Cardiac fibroblast (primary cell): ENCODE measurements at places on chromosomes 11 and 22.

DNA sequence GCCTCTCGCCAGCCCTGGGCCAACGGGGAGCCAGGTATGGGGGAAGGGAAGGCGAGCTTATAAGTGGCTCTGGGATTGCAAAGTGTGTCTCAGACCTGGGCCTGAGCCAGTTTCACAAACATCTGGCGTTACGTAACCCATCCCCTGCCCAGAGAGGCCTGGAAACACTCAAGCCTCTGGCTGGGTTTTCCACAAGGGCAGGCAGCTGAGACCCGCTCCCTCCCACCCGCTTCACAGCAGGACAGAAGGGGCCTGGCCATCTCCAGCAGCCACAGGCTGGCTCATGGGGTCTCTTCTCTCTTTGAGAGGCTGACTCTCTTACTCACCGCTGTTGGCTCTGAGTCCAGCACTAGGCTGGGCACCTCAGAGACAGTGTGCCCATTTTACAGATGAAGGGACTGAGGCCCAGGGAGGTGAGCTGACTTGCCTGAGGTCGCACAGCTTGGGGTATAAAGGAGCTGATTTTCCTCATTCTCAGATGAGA lies 44.5 kb downstream of the TRIOBP start:
- peak; percentile 99 for DNase-seq

DNA sequence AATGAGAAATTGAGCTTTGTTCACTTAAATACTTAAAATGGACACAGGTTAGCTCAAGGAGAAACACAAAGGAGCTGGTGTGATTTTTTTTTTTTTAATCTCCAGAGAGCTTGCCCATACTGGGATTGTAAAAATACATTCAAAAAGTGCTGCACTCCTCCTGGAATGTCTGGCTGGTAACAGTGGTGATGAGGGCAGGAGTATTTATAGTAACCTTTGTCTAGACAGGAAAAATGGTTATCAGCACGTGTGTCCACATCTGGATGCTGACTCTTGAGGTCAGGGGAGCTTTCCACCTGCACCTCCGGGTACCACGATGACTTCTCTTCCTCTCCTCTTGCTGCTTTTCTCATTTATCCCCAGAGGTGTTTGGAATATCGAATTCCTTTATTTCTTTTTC lies 30.1 kb downstream of the EXT2 start:
- DNase-seq = no peak

DNA sequence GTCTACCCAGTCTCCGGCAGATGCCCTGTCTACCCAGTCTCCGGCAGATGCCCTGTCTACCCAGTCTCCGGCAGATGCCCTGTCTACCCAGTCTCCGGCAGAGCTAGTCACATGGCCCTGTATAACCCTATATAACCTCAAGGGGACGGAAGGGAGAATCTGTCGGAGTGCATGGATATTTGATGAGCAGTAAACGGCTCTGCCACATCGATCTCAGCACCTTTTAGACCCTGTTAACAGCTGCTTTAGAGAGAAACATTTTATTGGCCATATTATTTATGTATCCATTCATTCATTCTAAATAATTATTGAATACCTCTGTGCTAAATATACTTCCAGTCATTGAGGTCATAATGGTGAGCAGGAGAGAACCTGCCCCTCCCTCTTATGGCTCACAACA lies 228.9 kb downstream of the NTM start:
- DNase-seq = no peak

- DNase-seq = no peak
These were observed 318.7 kb downstream of the BRD1 start for GRCh38 chr22:49509016-49509415.

DNA sequence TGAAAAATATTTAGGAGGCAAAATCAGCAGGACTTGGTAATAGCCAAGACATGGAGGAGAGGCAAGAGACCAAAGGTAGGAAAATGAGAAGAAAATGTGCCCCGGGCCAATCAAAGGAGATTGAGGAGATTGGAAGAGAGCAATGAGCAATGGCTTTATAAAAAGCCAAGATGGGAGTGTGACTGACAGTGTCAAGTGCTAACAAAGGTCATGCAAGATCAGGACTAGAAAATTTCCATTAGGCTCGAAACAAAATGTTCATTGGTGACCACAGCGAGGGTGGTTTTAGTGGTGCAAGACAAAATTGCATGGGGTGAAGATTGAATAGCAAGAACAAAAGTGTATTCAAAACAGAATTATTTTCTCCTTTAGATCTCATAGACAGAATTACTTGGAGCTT lies 45.2 kb upstream of the TBCEL start:
- no peak for DNase-seq

DNA sequence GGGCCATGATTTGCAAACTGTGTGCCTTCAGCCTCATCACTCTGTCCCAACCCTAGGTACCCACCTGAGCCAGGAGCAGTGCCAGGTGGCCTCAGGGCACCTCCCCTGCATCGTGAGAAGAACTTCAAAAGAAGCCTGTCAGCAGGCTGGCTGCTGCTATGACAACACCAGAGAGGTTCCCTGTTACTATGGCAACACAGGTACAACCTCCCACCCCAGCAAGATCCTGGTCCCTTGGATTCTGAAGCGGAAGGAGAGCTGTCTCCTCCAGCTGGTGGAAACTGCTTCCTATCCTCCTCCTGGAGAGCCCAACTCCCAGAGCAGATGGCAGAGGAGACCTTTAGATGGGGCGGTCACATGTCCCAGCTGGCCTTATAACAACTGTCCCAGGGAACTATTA lies 2.9 kb downstream of the ZP1 start:
- DNase-seq = no peak

GRCh38 chr22:36017651-36018091 lies 11.0 kb downstream of the RBFOX2 start:
- DNase-seq = no peak

DNA sequence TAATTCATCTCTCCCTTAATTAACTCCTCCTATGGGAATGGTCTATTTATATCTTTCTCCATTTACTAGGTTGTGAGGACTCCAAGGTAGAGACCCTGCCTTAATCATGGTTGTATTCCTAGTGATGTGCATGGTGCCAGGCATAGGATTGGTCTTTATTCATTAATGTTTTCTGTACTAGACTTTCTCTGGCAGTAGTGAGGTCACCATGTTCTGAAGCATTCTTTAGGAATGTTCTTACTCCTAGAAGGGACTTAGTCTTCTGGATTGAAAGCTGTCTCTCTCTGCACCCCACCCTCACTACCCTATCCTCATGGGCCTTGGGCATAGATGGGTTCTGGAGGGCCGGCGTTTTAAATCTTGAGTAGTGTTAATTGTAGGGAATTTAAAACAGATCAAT lies 10.6 kb upstream of the INSC start:
- peak; percentile 61 for DNase-seq

DNA sequence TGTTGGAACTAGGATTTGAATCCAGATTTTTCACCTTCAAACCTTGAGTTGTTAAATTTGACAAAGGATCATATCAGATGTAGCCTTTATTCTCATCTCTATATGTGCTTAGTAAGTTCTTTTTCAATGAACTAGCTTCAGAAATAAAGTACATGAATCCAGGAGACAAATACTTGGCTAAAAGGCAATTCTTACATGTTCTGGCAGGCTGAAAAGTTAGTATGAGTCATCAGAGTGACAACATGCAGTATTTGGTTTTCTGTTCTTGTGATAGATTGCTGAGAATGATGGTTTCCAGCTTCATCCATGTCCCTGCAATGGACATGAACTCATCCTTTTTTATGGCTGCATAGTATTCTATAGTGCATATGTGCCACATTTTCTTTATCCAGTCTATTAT lies 40.4 kb downstream of the BBOX1 start:
- peak; percentile 46 for DNase-seq

- peak; percentile 63 for DNase-seq
These were observed 679 bp downstream of the TUG1 start for GRCh38 chr22:30969532-30970355.

DNA sequence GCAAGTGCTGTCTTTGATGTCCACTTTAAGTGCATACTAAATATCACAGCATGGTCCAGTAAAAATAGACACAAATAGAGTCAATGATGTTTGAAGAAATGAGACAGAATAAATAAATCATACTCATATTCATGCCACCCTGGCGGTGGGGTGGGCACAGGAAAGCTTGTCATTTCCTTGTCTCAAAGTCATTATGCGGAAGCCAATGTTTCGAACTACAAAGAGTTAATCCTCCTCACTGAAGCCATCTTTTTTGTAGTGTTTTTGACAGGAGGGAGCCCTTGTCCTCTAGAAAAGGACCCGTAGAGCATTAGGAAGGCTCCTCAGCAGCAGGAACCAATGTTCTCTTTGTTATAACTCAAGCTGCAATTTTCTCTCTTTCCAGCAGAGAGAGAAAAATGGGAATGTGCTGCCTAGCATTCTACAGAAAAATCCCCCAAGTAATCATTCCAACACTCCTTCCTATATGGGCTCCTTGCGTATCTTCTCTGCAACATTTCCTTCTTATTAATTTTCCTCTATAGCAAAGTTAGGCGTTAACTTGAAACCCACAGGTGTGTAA lies 30.6 kb downstream of the SC5D start:
- no peak for DNase-seq

GRCh38 chr22:50544746-50545253 lies 899 bp upstream of the KLHDC7B start:
- no peak for DNase-seq

DNA sequence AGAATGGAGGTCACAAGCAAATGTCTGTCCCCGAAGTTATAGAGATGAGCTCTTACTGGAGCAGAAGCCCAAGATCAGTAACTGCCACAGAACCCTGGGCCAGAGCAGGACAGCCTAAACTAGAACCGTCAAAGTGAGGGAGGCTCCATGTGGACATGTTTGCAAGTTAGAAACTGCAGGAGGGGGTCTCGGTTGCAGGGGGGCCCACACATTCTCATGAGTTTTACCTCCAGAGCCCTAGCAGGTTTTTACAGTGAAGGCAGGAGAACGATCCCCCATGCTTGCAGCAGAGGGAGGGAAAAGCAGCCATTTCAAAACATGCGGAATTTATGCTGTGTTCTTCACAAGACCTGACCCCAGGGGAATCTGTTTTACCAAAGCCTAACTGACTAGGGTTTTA lies 133.5 kb upstream of the B3GAT1 start:
- no peak for DNase-seq

GRCh38 chr11:69986830-69987229 lies 91.3 kb upstream of the ANO1 start:
- no peak for DNase-seq

DNA sequence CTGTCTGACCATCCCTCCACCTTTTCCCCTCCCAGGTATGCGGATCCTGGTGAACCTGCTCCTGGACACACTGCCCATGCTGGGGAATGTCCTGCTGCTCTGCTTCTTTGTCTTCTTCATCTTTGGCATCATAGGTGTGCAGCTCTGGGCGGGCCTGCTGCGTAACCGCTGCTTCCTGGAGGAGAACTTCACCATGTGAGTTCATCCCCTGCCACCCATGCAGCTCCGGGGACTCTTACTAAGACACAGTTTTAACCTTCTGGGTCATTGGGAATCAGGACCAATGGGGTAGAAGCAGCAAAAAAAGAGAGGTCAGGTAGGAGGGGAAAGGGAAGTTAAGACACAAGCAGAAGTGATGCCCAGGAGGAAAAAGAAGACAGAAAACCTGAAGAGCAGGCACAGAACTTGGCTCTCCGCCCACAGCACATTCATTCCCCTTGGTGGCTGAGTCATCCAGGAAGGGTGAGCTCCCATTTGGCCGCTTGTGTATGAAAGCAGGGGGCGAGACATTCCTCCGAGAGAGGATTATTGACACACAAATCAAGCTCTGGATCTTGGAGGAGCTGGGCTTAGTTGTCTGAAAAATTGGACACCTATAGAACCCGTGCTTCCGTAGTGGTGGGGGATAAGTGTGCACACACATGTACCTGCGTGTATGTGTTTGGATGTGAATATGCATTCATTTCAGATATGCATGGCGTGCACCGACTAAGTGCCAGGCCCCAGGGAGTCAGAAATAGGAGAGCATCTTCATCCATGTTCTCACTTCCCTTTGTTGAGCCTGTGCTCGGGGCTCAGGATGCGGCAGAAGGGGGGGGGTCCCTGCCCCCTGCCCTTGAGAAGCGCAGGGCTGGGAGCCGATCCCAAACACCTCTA lies 64.2 kb downstream of the CACNA1I start:
- peak; percentile 83 for DNase-seq

- DNase-seq = no peak
These were observed 156.0 kb downstream of the PKNOX2 start for GRCh38 chr11:125320347-125321076.

DNA sequence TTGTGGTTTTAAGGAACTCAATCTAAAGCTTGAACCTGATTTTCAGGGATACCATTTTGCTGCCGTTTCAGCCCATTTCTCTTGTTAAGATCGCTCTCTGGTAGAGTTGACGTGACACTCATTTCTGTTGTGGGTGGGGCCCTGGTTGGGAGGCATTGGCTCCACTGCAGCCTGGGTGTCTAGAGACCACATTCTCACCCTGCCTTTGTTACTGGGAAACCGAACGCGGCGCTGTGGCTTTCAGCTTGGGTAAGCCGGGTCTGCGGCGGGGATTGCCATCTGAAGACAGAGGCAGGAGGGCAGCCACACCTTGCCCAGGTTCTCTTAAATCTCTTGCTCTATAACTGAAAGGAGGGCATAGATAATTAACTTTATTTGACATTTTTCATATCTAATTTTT lies 3.2 kb downstream of the EHF start:
- DNase-seq = no peak

DNA sequence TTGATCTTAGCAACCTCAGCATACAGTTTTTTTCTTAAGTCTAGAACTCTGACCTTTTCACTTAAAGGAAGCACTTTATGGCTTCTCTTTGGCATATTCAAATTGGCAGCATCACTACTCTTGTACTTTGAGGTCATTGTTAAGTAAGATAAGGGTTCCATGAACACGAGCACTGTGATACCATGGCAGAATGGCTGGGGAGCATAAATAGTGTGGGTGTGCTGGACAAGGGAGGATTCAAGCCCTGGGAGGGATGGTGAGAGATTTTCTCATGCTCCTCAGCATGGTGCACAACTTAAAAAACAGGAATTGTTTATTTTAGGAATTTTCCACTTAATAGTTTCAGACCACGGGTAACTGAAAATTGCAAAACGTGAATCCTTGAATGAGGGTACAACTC lies 111.4 kb downstream of the ATXN10 start:
- no peak for DNase-seq

- no peak for DNase-seq
These were observed 1.2 kb upstream of the ARRB1 start for GRCh38 chr11:75352588-75353206.

GRCh38 chr11:123718063-123718462 lies 23.4 kb downstream of the ZNF202 start:
- DNase-seq = peak; percentile 6

- DNase-seq = peak; percentile 51
These were observed 673 bp upstream of the MYO7A start for GRCh38 chr11:77127235-77127911.

DNA sequence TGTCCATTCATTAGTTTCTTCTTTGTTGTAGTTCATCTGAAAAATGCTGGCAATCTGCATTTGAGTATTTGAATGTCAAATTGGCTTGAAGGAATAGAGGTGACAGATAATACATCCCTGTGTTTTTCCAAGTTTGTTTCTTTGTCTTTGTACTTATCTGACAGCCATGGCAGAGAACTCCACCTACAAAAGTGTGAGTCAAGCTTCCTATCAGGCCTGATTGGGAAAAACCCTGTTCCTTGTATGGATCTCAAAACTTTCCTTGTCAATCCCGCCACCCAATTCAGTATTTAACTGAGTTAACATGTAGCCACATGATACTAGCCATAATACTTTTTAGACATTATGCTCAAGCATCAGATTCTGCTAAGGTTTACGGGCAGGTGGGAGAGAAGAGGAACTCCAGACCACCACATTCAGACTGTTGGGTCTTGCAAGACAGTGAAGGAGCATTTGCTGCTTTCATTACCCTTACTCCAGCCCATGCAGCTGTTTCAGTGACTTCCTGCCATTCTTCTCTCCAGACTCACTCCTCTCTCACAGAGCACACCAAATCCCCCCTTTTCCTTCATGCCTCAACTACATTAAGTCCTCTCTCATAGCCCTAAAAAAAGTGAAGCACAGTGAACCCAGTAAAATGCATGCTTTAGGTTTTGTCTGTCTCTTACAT lies 65.9 kb downstream of the BLID start:
- DNase-seq = no peak
